CD4-positive, alpha-beta T cell treated with Interleukin-1 beta for 1 hour (primary cell): ENCODE measurements at places on chromosomes 3 and 15.

- DNase-seq = peak; percentile 64
These were observed 95.0 kb upstream of the ICE2 start for GRCh38 chr15:60573936-60574335.

GRCh38 chr15:33043636-33044035, 150.9 kb downstream of the FMN1 start:
- DNase-seq = no peak

DNA sequence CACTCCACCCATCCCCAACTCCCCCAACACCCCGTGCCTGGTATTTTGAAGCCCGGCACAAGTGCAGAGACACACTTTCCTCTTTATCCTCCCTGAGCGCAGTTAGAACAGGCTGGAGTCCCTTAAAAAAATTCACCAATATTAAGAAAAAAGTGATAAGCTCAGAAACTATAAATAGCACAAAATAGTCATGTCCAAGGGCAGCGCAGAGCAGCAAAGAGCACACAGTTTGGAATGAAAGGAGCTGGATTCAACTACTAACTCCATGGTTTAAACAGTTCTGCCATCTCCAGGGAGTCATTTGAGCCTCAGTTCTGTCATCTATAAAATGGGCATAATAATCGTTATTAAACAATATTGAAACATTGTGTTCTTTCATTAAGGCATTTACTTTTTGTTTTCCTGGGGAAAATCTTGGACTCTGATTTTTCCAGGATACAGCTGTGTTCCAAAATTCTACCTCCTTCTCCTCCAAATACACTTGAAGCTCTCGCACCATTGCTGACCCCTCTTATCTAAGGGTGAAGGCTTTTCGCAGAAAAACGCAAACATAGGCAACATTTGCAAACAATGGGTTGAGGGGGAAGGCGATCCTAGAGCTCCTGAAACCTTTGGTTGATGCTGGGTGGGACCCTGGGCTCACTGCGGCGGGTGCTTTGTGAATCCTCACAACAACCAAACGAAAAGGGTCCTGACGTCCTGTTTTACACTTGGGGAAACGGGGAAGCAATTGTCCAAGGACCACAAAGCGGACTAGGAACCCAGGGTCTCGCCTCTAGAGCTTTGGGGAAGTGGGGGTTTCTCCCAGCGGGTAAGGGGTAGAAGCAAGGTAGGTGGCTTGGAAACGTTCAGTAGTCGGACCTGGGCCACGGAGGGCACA, 41.8 kb downstream of the EPHB3 start:
- DNase-seq = no peak

DNA sequence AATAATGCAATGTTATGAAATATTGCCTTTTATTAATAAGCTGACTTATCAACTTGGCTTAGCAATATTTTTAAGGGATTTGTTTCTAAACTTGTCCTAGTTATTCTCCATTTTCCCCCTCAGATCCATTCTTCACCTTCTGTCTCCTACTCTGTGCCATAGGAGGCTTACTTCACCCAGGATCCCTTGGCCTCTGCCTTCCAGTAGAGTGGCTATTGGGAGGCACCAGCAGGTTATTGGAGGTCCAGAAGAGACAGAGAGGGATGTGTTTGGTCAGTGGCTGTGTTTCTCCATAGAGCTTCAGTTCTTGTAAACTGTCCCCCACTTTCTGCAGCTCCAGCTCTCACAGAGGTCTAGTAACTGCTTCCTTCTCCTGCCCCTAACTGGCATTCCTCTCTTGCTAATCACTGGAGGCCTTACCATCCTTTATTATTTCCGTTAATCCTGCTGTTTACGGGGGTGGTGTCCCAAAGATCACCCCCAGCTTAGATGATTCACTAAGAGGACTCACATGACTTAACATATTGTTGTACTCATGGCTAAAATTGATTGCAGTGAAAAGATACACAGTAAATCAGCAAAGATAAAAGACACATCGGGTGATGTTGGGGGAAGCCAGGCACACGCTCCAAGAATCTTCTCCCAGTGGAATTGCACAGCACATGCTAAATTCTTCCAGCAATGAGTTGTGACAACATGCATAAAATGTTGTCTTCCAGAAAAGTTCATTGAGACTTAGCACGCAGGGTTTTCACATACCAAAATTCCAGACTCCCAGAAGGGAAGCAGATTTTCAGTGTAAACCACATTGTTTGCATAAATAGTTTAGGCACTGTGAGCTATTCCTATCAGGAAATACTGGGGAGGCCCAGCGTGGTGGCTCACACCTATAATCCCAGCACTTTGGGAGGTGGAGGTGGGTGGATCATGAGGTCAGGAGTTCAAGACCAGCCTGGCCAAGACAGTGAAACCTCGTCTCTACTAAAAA, 67.5 kb downstream of the RPL22L1 start:
- no peak for DNase-seq

DNA sequence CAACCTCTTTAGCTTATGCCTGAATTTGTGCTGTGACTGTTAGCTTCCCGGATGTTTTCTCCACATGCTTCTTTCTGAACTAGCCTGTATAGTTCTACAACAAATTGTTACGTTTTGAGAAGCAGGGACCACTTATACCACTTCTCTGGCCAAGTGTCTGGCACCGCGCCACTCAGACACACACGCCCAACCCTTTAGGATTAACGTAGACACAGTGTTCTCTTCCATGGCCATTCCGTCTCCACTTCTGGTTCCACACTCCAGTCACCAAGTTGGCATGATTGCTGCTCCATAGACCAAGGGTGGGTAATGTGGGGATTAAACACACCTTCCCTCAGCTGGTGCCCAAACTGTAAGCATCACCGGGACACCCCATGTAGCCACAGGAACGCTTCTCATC, 755 bp upstream of the TMEM108 start:
- DNase-seq = no peak

DNA sequence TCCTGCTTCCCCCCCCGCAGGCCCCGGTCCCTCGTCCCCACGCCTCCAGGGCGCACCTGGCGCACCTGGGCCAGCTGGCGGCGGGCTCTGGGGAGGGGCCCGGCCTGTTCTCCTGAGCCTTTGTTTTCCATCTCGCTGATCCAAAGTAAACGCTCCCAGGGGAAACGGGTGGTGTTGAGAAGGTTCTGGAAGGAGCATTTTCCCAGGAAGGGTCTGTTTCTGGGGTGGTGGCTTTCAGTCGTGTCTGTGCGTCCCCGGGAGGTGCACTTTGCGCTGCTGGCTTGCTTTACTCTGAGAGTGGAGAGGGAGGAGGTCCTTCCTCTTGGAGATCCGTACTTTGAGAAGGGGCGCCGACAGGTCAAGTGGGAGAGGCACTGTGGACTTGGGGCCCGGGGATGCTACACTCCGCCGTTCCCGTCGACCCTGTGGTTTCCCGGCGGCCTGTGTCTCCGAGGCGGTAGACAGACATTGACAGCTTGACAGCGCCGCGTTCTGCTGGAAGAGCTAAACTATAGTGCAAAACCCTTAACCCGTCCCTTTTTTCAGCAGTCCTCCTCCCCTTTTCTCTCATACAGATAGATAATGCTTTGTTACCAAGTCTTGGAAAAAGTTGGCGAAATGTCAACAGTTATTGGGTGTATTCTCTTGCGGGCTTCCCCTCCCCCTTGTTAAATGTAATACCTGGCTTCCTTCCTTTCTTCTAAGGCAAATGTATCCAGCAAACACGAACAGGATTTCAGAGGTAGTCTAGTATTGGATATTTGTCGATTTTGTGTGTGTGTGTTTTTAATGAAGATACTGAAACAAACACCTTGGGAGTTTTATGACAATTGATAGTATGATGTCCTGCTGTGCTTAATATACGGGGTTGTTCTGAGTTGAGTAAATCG, 6.5 kb downstream of the TPM1 start:
- peak; percentile 20 for DNase-seq

- DNase-seq = no peak
These were observed 180.6 kb downstream of the GREM1 start for GRCh38 chr15:32898414-32898813.

- DNase-seq = no peak
These were observed 176.6 kb upstream of the NR2F2 start for GRCh38 chr15:96153929-96154328.

GRCh38 chr3:172261054-172261453, 187.2 kb downstream of the GHSR start:
- no peak for DNase-seq

GRCh38 chr3:42120866-42121265, 29.7 kb downstream of the TRAK1 start:
- no peak for DNase-seq

GRCh38 chr15:101250873-101251829, 697 bp downstream of the CHSY1 start:
- DNase-seq = peak; percentile 14

DNA sequence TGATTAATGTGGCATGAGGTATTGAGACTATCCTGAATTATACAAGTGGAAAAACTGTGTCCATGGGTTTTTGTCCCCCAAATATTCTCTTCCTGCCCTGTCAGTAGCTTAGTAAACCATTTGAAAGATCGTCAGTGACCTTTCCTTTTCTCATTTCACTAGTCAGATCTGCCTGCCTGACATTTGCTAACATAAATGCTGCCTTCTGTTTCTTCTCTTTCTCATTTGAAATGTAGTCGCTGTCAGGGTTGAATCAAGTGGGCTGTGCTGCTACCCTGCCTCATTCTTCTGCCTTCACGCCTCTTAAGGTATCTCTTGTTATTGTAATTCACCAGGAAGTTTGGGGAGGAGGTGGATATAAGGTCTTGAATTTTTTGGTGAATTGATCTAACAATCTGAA, 67.5 kb downstream of the LRCH3 start:
- no peak for DNase-seq

GRCh38 chr3:94248042-94248441, 185.2 kb downstream of the NSUN3 start:
- no peak for DNase-seq
